ENCODE measurements at places on chromosomes 13 and 19. TPM values are rescaled to one million over a fixed set of nuclear protein-coding genes. Genes with fewer than 3 reads are reported as not detected.

KCNN4 gene
- 6.1 TPM for total RNA-seq

DNA sequence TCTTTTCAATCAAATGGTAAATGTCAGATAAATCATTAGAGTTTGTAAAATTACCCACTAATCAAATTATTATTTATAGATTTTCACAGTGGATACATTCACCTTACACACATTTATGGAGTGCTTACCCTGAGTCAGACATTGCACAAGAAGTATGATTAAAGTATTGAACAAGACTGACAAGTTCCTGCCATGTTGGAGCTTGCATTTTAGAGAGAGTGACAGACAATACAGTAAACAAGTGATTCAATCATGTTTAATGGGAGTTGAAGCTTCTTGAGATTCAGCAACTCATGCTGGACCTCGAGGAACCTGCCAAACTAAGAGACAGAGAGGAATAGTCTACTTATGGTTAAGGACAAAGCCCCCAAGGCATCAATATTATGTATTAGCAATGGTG, 487.8 kb downstream of the PCDH17 start:
- H3K27ac ChIP-seq, result no peak overlapping the region
- no peaks in the 10 kb centered on the region for H3K27me3 ChIP-seq
- H3K4me3 ChIP-seq, result no peak overlapping the region
- H3K36me3 ChIP-seq, result no peaks in the 10 kb centered on the region

DNA sequence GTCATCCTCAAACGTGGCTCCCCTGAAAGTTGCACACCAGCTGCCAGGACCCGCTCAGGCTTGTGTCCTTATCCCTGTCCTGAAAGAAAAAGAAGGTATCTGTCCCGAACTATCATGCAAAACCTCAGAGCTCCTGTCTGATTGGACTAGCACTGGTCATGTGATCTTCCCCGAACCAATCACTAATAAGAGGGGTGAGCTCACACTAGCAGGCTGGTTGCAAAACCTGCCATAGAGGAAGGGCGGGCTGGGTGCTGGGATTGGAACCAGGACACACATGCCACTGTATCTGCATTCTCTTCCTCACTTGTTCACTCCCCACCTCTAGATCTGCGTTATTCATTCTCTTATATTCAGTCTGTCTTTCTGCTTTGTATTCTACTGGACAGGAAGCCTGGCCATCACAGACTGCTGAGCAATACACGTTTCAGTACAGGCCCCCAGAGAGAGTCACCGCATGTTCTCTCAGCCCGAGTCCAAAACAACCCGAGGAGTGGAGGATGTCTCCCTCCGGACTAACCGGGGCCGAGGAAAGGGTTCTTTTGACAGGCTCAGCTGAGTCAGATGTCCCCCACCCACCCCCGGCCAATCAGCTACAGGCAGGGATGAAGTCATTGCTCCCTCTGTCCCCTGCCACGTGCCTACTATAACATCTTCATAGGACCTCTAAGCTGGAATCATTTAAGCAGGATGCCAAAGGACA, 97.7 kb downstream of the SIPA1L3 start:
- no peaks in the 10 kb centered on the region for H3K27me3 ChIP-seq
- no peaks in the 10 kb centered on the region for H3K36me3 ChIP-seq
- H3K4me3 ChIP-seq, result peak overlapping the region; percentile 46
- H3K27ac ChIP-seq, result peak overlapping the region; percentile 88
- H3K4me1 ChIP-seq, result no peaks in the 10 kb centered on the region
- peak; percentile 92 for DNase-seq

DNA sequence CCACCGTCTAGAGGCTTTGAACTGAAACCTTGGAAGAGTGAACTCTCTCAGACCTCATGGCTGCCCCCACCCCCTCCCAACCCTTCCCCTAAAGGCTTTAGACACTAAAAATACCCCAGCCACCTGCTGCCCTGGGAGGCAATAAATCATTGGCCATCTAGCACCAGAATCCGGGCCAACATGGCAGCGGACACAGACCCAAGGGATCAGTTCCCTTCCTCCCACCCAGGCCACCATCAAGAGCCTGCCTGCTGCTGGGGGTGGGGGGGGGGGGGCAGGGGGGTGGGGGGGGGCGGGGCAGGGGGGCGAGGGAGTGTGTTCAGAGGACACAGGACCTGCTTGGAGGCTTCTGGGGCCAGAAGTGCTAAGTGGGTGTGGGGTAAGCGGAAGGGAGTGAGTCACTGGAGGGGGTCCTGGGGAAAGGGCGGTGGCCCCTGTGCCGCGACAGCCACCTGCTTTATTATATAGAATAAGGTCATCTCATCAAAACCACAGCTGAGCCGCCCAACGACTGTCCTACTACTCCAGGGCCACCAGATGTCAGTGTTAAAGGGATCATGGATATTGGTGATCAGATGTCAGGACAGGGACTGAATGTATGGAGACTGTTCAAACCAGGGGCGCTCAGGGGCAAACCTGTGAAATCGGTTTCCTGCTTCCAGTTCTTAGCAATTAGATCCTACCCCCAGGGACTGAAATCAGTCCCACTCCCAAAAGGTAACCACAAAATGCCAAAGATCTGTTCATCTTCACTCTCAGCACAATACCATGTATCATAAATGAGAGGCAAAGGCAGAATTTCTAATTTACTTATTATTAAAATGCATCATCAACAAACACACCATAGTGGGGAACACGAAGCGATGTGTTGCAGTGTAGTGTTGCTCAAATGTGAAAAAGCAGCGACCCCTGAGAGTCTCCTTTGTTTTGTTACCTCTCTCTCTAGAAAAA, 24.3 kb downstream of the ARL11 start:
- no peaks in the 10 kb centered on the region for H3K4me1 ChIP-seq
- H3K4me3 ChIP-seq, result no peak overlapping the region
- no peaks in the 10 kb centered on the region for H3K27me3 ChIP-seq
- DNase-seq, result peak; percentile 38
- H3K27ac ChIP-seq, result no peak overlapping the region

DNA sequence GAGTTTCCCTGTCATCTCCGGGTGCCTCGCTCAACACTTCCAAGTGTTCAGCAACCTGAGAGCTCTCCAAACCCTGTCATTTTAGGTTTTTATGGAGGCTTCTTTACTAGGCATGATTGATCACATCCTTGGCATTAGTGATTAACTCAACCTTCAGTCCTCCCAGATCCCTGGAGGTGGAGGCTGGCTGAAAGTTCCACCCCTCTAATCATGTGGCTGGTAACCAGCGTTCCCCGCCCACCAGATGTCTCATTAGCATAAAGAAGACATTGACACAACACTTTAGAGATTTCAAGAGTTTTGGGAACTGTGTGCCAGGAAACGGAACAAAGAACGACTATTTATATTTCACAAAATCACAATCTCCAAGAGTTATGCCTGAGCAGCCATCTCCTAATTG, 71.1 kb upstream of the RGCC start:
- no peaks in the 10 kb centered on the region for H3K4me1 ChIP-seq
- H3K4me3 ChIP-seq, result no peak overlapping the region
- no peaks in the 10 kb centered on the region for H3K27me3 ChIP-seq
- no peak overlapping the region for H3K27ac ChIP-seq
- DNase-seq, result no peak
- H3K36me3 ChIP-seq, result no peaks in the 10 kb centered on the region

KLK14 gene
- total RNA-seq, result 0.22 TPM

GRCh38 chr19:46840498-46840942, 10.1 kb downstream of the AP2S1 start:
- DNase-seq, result no peak
- peaks cover 5% of the 10 kb centered on the region for H3K4me1 ChIP-seq
- no peaks in the 10 kb centered on the region for H3K27me3 ChIP-seq
- H3K36me3 ChIP-seq, result no peaks in the 10 kb centered on the region

DNA sequence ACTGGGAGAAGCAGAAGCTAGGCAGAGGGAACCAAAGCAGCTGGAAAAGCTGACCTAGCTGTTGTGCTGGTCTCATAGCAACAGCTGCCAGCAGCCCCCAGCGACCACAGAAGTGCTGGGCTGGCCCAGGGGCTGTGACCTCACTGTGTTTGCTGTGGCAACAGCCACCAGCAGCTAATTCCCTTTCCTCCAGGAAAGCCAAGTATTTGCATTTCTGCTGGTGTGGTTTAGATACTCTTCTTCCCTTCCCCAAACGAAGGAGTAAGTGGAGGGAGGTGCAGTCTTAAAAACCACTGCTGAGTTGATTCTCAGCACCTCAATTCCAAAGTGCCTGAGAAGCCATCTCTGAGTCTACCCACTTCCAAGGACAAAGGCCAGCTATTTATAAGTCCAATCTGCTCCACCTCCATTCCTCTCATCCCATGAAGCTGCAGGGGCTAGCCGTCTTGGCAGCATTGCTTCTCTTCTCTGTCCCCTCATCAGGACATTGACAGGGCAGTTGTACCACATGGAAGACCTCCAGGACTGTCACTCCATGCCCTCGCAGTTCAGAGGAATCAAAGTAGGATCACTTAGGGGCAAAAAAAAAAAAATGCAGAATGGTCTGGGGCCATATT, 11.5 kb upstream of the CCDC97 start:
- H3K4me3 ChIP-seq, result no peak overlapping the region
- H3K27ac ChIP-seq, result peak overlapping the region; percentile 27
- DNase-seq, result peak; percentile 53

DNA sequence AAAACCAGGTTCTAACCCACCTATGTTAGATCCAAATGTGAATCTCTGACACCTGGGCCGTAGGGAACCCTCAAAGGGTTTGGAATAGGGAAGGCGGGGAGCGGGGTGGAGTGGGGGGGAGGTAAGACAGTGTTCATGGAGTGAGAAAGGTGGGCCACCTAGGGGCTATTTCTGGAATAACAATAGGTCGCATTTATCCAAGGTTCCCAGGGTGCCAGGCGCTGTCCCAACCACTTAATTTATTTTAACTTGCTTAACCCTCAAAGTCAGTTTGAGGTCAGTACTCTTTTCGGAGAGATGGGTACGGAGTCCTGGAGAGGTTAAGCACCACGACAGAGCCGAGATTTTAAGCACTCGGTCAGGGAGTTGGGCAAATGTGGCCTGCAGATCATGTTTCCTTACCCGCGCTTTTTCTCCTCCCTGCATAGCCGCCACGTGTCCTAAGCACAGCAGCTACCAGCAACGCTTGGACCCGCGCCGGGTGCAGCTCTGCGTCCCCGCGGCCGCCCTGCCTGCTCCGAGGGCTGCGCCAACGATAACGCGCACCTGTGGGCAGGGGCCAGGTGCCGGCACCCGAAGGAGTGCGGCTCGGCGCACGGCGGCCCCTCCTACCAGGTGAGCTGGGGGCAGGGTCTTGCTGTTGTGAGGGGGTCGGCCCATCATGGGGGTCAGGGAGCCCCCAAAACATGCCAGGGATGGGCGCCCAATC, 25.0 kb upstream of the FXYD3 start:
- H3K27me3 ChIP-seq, result no peaks in the 10 kb centered on the region
- peak; percentile 92 for DNase-seq
- no peaks in the 10 kb centered on the region for H3K36me3 ChIP-seq
- H3K27ac ChIP-seq, result no peak overlapping the region
- no peak overlapping the region for H3K4me3 ChIP-seq
- H3K4me1 ChIP-seq, result no peaks in the 10 kb centered on the region

Data from kidney (tissue), 22 donors.